ENCODE measurements at places on chromosomes 11 and 22.

GRCh38 chr22:29704528-29705285, 15.1 kb upstream of the CABP7 start:
- no peak for DNase-seq

DNA sequence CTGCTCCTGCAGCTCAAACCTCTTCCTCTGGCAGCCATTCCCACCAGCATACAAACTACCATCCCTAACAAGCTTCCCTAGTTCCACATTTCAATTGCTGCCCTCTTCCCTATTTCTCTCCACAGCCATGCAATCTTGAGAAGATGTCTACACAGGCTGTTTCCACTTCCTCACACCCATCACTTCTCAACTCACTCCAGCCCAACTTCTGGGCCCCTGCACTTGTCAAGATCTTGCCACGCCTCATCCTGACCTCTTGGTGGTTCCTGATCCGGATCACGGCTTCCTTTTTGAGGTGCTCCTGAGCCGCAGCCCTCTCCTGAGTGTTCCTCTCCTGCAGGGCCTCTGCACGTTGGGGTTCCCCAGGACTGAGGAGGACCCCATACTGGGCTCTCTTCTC, 22.6 kb downstream of the RPL27A start:
- no peak for DNase-seq

- DNase-seq: no peak
These were observed 51.7 kb downstream of the CHRDL2 start for GRCh38 chr11:74679513-74679865.

DNA sequence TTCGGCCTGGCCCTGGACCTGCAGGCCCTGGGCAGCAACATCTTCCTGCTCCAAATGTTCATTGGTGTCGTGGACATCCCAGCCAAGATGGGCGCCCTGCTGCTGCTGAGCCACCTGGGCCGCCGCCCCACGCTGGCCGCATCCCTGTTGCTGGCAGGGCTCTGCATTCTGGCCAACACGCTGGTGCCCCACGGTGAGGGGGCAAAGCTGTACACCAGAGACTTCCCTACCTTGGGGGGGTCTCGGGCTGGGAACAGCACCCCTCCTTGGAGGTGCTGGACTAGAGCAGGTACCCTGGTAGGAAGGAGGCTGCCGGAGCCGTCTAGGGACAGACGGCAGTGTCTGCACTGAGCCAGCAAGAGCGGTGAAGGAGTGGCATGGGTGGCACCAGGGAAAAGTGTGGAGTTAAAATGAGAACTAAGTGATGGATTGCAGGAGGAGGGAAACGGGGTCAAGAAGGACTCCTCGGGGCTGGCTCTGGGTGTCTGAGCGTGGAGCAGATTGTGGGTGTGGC, 8.7 kb downstream of the SLC22A12 start:
- no peak for DNase-seq

DNA sequence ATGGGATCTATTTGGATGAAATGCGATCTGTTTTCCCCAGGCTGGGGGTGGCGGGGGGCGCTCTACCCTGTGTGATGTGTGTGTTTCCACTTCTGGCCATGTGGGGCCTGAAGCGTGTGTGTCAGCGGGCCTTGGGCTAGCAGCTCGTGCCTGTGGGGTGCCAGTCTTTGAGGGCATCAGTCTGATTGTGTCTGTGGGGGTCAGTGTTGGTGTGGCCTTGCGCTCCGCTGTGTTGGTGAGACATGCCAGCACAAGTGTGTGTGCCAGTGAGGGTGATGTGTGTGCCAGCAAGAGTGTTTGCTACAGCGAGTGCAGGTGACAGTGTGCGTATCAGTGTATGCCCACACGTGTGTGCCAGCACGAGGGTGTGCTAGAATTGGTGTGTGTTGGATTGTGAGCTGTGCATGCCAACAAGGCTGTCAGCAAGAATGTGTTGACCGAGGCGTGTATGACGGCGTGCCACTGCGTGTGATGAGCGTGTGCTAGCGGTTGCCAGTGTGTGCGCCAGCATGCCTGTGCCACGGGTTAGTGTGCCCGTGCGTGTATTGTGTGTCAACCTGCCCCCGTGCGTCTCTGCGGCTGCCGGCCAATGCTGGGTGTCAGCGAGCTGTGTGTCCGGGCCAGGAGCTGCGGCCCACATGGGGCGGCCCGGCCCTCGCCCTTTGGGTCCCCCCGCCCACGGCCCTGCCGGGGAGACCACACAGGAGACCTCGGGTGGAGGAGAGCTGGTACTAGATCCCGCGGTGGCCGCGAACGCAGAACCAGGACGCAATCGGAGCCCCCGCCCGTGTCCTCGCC, 519 bp downstream of the ARRB1 start:
- DNase-seq: no peak

- no peak for DNase-seq
These were observed 51.3 kb upstream of the CDON start for GRCh38 chr11:126113963-126114362.

DNA sequence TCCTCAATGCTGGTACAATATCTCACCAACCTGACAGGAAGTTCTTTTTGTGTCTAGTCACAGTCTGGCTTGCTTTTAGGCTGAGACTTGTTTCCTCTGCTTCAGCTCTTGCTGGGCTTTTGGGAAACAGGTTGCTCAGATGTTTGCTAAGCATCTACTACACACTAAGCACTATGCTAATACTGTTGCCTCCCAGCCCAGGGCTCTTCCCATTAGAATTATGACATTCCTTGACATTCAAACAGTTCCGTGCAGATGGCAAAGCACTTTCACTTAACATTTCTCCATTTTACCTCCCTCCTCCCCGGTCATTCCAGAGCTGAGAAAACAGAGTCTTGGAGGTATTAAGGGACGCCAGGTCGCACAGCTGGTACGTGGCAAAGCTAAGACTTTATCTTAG, 200.7 kb upstream of the TBCEL start:
- no peak for DNase-seq

DNA sequence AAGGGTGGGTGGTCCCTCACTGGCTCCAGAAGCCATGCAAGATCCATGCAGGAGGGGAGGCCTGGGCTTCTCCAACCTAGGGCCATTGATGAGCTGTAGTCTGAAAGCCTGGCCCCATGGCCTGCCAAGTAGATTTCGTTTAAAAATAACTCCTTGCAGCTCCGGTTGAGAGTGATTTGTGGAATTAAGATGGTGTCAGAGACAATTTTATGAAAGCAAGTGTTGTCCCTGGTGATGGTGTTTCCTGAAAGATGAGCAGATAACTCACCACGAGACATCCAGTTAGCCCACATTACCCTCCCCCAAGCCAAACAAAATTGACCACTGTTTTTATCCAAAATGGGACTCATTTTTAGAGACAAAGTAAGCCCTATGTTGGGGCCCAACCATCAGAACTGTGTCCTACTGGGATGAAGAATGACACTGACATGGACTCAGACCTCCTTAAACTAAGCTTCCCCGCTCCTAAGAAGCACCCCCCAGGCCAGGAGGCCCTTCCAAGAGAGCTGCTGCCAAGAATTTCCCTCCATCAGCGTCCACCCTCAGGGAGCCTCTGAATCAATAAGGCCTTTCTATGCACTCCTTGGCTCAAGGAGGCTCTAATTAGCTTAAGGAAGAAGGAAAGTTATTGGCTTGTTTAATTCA, 174.2 kb upstream of the NCAM1 start:
- DNase-seq: no peak

- no peak for DNase-seq
These were observed 6.7 kb upstream of the AHNAK start for GRCh38 chr11:62553080-62553838.

GRCh38 chr22:38964306-38964705, 6.9 kb downstream of the APOBEC3A start:
- no peak for DNase-seq

DNA sequence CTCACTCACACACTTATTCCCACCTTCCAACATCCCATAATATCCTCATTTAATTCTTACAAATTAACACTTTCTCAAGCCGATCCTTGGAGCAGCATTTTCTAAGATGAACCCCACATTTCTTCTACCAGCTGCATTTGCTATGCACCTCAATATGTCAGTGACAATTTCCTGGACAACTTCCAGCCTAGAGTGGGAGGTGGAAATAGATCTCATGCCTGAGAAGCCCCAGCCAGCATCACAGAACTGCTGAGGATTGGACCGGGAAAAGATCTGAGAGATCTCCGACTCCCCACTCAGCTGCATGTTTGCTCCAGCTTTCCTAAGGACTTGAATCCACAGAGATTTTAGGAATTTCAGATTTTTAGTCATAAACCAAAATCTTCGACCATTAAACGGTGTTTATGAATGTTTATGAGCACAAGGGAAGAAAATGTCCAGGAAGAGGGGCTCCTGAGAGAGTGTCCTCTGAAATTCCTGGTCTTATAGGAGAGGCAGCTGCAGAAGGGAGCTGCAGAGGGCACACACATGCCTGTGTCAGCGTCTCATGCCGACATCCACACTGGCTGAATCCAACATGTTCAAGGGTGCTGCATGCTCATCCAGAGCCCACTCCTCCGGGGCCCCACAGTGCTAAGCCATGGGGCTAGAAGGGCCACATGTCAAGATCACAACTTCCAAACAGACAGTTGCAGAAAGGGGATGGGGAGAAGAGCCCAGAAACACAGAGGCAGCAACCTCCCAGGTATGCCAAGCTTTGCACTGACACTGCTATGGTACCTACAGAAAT, 68.6 kb downstream of the MICAL3 start:
- no peak for DNase-seq

DNA sequence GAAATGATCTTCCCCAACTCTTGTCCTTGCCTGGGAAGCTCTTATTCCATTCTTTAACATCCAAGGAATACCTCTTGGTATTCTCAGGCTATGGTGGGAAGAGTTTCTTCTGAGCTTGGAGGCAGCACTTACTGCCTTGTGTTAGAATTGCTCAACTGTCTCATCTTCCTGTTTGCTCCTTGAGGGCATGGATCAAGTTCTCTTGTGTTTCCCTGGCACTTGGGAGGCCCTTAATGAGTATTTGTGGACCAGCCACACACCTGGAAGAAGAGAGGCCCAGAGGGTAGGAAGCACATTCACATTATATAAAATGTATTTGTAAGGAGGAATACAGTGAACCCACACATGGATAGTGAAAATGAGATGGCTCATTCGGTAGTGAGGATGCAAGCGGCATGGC, 3.4 kb upstream of the SORL1-AS1 start:
- no peak for DNase-seq

DNA sequence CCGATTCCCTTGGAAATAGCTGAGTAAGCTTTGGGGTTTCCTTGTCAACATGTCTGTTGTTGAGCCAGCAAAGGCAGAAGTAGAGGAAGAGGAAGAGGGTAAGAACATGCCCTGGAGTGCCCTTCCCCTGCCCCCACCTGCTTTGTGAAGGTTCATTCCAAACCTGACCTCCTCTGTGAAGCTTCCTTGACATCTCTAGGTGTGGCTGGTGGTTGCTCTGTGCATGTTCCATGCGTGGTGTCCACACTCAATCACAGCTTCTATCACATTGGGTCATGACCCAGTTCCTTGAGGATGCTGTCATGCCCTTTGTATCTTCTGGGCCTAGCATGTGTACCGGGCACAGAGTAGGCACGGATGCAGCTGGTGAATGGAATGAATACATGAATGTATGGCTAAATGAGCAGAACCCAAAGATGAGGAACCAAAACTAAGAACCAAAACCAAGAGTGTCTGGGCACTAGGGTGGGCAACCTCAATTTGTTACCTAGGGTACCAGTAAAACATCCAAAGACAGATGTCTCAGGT, 23.7 kb upstream of the FXYD6 start:
- DNase-seq: no peak

DNA sequence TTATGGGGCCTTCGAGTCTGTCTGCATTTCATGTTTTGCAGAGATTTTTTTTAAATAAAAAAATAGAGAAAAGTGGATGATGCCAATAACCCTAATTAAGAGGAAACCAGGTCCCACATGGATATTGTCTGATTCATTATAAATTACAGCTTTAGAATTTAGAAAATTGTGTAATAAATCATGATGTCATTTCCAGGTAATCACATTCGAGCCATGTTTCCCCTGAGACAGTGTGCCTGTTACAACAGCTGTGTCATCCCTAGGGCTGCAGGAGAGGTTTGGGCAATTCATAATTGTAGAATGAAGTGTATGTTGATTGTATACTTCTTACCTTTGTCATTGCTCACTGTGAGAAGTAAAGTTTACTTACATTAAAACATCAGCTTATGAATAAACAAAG, 38.3 kb downstream of the NCAM1 start:
- DNase-seq: no peak

DNA sequence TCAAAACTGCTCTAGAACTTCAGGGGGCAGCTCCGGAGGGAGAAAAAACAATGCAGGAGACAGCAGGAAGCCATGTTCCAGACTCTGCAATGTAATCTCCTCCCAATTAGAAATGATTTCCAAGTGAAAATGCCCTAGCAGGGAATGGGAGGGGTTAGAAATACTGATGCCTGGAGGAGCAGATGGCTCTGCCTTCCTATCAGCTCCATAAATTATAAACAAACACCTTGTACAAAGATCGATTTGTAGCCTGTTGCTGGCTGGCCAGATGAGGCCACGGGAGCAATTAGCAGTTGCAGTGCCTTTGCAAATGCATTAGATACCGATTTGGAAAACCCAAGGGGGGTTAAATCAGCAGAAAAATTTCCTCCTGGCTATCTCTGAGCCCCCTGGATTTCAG, 46.6 kb upstream of the CHRM4 start:
- no peak for DNase-seq

DNA sequence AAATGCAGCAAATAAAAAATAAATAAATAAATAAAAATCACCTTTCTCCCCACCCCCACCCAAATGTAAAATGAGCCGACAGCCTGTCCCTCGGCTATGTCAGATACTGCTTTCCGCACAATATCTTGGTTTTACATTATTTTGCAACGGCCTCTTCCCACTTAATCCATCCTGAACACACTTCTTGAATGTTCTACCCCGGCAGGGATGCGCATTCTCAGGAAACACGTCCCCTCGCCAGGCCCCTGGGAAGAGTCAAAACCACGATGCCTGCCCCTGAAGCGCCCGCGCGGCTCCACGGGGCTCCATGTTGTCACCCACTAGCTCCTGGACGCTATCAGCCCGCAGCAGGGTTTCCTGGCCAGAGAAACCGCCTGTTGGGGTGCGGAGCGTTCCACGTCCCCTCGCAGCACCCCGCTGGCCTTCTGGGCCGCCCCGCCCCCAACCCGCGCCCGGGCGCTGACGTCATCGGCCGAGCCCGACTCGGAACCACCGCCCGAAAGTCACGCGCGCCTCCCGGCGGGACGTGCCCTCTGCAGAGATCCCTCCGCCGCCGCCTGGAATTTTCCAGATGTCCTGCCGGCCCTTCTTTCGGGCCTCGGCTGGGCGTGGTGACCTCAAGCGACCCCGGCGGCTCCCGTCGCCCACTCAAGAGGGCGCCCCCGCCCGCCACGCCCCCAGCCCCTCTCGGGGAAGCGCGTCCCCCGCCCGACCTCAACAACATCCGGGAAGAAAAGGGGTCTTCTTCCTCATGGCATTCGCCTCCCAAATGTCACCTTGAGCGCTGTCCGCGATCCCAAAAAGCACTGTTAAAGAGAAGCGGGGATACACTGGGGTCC, 585 bp upstream of the NEAT1 start:
- DNase-seq: peak; percentile 86

DNA sequence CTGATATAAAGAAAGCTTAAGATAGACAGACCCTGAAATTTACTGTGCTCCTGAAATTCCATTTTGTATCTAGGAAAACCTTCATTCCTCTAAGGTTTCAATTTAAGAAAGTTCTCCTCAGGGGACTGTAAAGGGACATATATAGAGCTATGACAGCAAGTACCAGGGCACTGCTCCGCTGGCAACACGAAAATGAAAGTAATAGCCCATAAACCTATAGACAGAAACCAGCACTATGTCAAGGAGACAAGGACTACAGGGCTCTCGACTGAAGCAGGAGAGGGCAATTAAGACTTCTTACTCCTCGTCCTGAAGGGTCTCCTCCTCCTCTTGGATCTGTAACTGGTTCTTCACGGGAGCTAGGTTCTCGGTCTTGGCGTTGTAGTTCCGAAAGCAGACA, 6.9 kb downstream of the FEZ1 start:
- no peak for DNase-seq

GRCh38 chr11:68804786-68805185, 36.9 kb downstream of the CPT1A start:
- no peak for DNase-seq
